ENCODE measurements at places on chromosomes 5 and 9.

DNA sequence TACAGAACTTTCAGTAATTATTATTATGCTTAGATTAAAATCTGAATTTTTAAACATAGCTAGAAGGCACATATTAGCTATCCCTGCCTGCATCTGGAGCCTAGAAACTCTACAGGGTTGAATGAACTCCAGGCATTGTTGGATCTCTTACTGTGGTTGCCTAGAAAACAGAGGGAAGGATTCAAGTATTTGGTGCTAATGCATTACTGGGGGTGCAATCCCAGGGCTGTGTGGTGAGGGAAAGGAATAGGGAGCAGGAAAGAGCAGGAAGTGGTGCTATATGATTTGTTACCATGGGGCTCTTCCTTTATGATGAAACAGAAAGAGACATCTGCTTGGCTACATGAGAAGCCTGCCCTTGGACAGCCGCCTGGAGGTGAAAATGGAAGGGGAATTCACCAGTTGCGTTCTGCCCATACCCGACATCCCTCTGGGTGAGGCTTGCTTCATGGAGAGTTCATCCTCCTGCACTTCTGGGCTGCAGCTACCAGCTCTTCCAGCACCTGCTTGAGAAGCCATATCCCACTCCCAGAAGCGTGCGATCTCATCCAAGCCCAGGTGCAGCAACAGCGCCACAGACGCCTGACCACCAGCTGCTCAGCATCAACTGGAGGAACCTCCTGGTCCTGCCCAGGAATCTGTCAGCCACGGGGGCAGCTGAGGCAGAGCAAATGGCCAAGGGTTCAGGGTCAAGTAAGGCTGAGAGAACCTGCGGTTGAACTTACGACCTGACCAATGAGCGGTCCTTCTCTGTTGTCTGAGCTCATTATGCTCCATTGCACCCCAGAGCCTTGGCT lies 362.8 kb downstream of the SEMA5A start:
- DNase-seq: no peak

DNA sequence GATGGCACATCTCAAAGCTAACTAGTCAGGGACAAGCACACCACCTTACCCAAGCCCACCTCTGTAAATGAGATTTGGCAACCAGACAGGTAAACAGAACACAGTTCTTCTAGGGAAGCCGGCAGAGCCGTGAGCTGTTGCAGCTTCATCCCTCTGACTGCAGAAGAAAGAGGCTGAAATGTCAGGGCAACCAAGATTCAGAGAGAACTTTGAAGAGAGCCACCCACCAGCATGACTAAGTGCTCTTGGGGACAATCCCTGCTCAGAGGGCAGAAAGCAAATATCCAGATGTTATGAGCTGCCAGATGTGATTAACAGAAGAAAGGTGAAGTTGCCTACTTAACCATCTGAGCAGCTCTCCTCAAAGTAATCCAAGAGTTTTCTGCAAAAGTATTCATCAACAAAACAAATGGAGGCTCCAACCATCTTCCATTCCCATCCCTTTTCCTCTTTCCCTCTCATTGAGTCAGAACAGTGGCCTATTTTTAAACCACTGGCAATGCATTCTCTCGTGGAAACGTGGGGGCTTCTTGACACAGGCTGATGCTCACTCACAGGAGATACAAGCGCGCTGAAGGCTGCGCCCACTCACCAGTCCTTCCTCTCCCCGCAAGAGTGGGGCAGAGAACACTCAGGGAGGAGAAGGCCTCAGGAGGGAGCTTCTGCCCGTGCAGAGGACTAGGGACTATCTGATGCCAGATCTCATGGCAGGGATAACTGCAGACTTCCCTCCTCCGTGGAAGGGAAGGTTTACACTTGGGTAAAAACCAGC lies 57.1 kb downstream of the SLIT3 start:
- DNase-seq: no peak

- DNase-seq: peak; percentile 35
Observed at GRCh38 chr9:35814106-35814840, 569 bp downstream of the HINT2 start.

DNA sequence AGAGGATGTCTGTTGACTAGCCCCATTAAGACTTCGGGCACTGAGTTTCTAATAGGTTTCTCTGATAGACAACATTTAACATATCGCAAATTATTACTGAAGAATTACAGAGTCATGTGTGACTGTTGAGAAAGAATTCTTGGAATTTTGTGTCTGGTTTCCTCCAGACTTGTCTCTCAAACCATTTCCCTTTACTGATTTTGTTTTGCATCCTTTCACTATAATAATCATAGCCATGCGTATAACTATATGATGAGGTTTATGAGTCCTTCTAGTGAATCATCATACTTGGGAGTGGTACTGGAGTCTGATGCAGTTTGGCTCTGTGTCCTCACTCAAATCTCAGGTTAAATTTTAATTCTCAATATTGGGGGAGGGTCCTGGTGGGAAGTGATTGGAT lies 27.0 kb downstream of the ZNF169 start:
- DNase-seq: no peak

DNA sequence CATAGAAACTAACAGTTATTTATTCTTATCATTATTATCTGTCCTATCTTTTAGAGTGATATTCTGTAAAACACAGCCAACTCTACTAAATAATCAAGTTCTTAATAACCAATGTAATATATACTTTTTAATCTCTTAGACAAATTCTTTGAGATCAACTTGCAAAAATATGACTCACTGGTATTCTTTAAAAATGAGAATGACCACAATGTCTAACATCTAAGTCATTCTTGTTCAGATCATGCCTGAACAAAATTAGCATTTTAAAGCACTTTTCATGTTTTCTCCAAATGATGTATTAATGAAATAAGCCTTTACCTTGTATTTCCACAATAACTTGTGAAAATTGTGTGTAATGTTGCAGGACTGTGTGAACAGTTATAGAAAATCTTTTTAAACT lies 356.9 kb upstream of the RGMB start:
- DNase-seq: no peak

GRCh38 chr5:9927521-9927997 lies 297.4 kb upstream of the TAS2R1 start:
- DNase-seq: no peak

DNA sequence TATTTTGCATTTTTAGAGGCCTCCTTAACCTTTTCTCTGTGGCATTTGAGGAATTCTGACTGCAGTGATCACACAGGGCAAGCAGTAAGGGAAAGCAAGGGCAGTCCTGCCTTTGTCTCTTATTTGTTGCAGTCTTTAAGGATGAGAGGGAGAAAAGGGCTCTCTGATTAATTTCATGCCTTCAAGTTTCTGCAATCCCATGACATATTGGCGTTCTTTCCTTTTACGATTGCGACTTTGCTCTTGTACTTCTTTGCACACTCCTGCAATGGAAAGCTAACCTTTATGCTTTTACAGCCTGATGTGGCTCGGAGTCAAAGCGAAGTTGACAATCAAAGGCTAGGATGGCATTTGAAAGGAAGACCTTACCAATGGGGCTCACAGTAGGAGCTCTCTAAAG lies 698.4 kb downstream of the DNAH5 start:
- DNase-seq: no peak

DNA sequence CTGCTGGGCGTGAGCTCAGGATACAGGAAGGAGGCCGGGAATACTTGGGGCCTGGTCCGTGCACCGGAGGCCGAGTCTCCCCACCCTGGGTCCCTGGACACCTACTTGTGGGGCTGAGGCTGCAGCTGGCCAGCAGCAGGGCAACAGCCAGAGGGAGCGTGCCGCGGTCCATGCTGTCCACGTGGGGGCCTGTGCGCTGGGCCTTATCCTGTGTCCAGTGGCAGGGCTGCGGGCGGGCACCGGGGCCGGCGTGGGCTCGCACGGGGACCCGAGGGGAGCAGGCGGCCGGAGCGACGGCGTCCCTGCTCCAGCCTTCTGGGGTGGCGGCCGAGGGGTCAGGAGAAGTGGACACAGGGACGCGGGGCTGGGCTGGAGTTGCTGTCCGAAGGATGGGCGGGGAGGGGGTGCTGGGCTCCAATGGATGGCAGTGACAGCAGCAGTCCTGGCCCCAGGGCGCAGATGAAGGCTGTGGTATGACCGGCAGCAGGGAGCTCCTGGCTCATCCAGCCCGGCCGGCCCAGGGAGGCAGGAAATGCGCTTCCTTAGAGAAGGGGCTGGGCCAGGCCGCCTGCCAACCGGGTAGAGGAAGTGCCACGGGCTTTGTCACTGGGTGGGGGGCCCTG lies at the start of gene ENG:
TSS of gene ENG (minus strand) at position 475 of the 623 bp plus-strand sequence. CDS start at position 172, 303 bp downstream.
- no peak for DNase-seq

GRCh38 chr5:172509405-172509781 lies 55.1 kb upstream of the SH3PXD2B start:
- no peak for DNase-seq

Measured in KG1 (cell line).